Pancreas (tissue), 10 donors: ENCODE measurements at places on chromosomes 7 and 10. TPM values are rescaled to one million over a fixed set of nuclear protein-coding genes. Genes with fewer than 3 reads are reported as not detected.

Gene PHKG1
- 0.26 TPM for total RNA-seq

Gene PLXDC2
- total RNA-seq, result 14.5 TPM

Gene CALHM1
- not detected for total RNA-seq

GRCh38 chr7:27991006-27991528 lies 189.5 kb downstream of the JAZF1 start:
- no peak for DNase-seq

DNA sequence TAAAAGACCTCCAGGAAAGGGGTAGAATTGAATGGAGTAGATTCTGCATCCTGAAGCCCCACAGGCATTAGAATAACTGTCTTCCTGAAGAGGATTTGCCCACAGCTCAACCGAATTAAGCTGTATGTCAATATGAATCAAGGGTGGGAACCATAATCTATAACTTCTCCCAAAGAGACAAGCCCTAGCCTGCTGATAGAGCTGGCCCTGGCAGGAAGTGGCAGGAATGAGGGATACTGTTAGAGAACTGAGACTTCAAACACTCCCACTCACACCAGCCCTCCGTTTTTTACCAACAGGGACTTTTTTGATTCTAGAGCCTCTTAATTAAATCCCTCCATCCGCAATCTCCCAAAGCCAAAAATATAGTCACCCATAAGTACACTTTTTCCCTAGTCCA lies 12.2 kb upstream of the DUSP5 start:
- DNase-seq, result no peak

DNA sequence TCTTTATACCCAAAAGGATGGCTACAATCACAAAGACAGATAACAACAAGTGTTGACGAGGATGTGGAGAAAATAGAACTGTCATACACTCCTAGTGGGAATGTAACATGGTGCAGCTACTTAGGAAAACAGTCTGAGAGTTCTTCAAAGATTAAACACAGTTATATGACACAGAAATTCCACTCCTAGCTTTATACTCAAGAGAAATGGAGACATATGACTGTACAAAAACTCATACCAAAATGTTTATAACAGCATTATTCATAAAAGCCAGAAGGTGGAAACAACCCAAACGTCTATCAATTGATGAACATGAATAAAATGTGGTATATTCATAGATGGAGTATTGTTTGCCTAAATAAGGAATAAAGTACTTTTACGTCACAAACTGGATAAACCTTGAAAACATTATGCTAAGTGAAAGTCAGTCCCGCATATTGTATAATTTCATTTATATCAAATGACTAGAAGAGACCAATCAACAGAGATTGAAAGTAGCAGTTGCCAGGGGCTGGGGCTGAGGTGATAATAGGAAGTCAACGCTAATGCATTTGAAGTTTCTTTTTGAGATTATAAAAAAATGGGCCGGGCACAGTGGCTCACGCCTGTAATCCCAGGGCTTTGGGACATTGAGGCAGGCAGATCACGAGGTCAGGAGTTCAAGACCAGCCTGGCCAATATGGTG lies 61.6 kb upstream of the SRPK2 start:
- no peak for DNase-seq

GRCh38 chr7:5774136-5774535 lies 7.3 kb downstream of the RNF216 start:
- DNase-seq, result no peak

GRCh38 chr7:36283711-36284130 lies 105.9 kb upstream of the ANLN start:
- no peak for DNase-seq

GRCh38 chr7:31249671-31250070 lies 90.9 kb downstream of the NEUROD6 start:
- no peak for DNase-seq

DNA sequence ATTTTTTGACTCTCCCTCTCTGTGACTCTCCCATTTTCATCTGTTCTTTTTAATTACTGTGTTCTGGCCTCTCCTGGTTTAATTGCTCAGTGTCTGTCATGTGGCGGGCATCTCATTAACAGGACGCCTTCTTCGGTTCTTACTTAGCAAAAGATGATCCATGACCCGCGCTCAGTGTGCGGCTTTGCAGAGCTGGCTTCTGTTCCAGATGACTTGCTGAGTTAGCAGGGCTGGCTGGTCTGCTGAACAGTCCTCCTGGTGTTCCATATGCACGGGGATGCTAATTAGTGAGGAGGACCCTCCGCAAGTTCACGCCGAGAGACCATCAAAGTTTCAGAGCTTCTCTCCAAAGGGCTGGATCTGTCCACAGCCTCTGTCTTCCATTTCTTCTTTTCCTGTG lies 258.6 kb upstream of the MKI67 start:
- DNase-seq, result no peak

DNA sequence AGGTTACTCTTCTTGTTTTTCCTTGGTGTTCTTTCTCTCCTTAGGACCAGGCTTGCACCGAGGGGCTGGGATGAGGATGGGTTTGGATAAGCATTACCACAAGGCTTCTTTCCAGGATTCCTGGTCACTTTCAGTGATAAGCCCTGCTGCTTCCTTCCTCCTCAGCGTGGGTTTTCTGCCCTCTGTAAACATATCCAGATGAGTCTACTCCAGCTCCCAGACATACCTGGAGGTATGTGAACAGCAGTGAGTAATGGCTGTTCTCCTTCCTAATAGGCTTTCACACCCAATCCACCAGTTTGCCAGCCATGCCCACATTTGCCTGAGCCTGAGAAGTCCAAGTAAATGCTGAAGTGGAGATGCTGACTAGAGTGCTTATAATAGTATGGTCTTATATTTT lies 229.8 kb upstream of the YAE1 start:
- no peak for DNase-seq
